ENCODE measurements at places on chromosomes 7 and 10.

DNA sequence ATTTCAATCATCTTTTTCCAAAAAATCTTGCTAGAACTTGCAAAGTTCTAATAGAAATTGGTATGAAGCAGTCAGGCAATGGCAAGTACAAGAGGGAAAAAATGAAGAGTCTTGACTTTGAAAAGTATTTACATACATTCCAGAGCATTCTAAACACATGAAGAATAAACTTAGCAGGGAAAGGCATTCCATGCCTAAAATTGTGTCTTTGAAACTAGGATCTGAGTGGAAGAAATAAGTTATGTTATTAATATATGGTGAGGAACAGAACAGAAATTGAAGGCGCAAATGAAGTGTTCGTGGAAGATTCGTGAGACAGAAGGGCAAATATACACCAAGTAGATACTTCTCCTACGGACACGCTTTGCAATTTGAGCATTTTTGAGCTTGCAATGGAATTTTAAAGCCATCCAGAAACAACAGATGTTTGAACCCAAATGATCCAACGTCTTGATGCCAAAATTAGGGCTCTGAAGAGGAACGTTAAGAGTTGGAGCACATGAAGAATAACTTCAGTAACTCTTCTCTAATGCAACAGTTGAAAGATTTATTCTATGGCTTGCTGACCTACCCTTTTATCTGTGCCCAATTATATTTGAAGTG is 40.6 kb upstream of the SEPTIN7 start:
- H3K4me1 ChIP-seq, result peaks cover 12% of the 10 kb centered on the region
- H3K4me3 ChIP-seq, result no peak overlapping the region

DNA sequence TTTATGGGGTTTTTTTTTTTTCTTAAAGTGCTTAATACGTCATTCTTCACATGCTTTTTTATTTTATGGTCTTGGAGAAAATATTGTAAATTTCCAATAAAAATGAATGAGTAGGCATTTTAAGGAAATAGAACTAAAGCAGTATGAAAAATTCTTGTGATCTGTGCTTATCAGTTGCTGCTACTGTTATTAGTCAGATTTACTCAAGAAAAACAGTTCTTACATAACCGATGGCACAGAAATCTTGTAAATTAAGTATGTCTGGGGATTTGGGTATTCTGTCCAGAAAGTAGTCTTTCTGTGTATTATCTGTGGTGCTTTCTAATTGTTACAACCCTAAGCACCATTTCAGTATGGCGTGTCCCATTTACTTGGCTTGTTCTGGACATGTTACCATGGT is 64.7 kb downstream of the LRGUK start:
- peaks cover 5% of the 10 kb centered on the region for H3K4me1 ChIP-seq
- H3K36me3 ChIP-seq, result no peaks in the 10 kb centered on the region
- no peak overlapping the region for H3K27ac ChIP-seq
- H3K4me3 ChIP-seq, result no peak overlapping the region
- no peaks in the 10 kb centered on the region for H3K27me3 ChIP-seq

GRCh38 chr7:2717293-2718261 is 29.6 kb downstream of the AMZ1 start:
- H3K36me3 ChIP-seq, result no peaks in the 10 kb centered on the region
- H3K27me3 ChIP-seq, result no peaks in the 10 kb centered on the region
- no peak overlapping the region for H3K27ac ChIP-seq
- no peak overlapping the region for H3K4me3 ChIP-seq

DNA sequence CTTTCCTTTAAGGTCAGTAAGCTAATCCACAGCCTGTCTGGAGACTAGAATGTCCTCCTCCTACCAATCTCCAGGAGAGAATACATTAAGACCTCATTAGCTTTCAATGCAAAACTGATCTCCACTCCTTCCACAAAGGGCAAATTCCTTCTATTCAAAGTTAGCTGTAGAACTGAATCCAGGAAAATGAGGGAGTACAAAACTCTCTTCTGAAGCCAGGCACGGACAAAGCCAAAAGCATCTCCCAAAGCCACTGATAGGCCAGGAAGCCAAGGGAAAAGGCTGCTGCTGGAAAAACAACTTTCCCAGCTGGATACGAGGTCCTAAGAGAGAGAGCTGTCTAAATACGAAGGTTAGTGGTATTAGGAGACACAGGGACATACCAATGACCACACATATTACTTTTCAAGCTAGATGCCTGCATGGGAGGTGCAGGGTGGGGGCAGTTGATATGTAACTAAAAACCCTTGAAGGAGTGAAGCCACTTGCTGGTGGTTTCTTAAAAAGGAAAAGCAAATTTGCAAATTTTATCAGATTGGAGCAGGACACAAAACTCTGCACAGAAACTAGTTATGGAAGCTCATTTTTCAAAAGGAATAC is 43.6 kb downstream of the MKX start:
- H3K36me3 ChIP-seq, result no peaks in the 10 kb centered on the region
- H3K4me1 ChIP-seq, result peaks cover 17% of the 10 kb centered on the region
- H3K27me3 ChIP-seq, result no peaks in the 10 kb centered on the region
- H3K4me3 ChIP-seq, result peak overlapping the region; percentile 1
- DNase-seq, result peak; percentile 77
- no peak overlapping the region for H3K27ac ChIP-seq

- no peak overlapping the region for H3K4me3 ChIP-seq
- DNase-seq, result no peak
- peaks cover 18% of the 10 kb centered on the region for H3K4me1 ChIP-seq
- no peaks in the 10 kb centered on the region for H3K36me3 ChIP-seq
Observed at GRCh38 chr7:373818-374705, 84.1 kb downstream of the FOXL3 start.

GRCh38 chr7:80729591-80730320 is 91.3 kb downstream of the CD36 start:
- no peak overlapping the region for H3K27ac ChIP-seq
- no peaks in the 10 kb centered on the region for H3K27me3 ChIP-seq
- H3K4me1 ChIP-seq, result peaks cover 3% of the 10 kb centered on the region
- no peak for DNase-seq
- H3K36me3 ChIP-seq, result no peaks in the 10 kb centered on the region

DNA sequence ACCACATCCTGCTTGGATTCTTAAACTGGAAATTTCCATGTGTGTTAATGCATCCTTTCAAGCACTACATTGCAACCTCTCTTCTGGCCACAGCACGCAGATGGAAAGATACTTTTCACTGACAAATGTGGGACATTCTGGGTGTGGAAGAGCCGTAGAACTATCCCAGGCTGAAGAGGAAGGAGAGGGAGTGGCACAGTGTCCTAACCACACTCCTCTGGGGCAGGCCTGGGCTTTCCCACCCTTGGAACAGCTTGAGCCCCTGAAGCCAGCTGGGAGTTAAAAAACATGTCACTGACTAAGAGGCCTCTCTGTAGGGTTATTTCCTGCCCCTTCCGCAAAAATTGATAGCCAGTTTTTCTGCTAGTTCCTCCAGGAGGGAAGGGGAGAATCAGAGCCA is 34.0 kb upstream of the DNMBP start:
- H3K27ac ChIP-seq, result no peak overlapping the region
- H3K4me1 ChIP-seq, result peaks cover 4% of the 10 kb centered on the region
- no peak for DNase-seq
- H3K36me3 ChIP-seq, result no peaks in the 10 kb centered on the region
- H3K27me3 ChIP-seq, result no peaks in the 10 kb centered on the region
- H3K4me3 ChIP-seq, result no peak overlapping the region

- H3K27me3 ChIP-seq, result no peaks in the 10 kb centered on the region
- DNase-seq, result no peak
- H3K27ac ChIP-seq, result no peak overlapping the region
- H3K36me3 ChIP-seq, result no peaks in the 10 kb centered on the region
- no peaks in the 10 kb centered on the region for H3K4me1 ChIP-seq
Observed at GRCh38 chr7:77453531-77453930, 37.4 kb upstream of the GSAP start.
